ENCODE measurements at places on chromosomes 12 and 14.

- no peak for DNase-seq
These were observed 166.7 kb downstream of the SLC38A4 start for GRCh38 chr12:46659032-46659650.

DNA sequence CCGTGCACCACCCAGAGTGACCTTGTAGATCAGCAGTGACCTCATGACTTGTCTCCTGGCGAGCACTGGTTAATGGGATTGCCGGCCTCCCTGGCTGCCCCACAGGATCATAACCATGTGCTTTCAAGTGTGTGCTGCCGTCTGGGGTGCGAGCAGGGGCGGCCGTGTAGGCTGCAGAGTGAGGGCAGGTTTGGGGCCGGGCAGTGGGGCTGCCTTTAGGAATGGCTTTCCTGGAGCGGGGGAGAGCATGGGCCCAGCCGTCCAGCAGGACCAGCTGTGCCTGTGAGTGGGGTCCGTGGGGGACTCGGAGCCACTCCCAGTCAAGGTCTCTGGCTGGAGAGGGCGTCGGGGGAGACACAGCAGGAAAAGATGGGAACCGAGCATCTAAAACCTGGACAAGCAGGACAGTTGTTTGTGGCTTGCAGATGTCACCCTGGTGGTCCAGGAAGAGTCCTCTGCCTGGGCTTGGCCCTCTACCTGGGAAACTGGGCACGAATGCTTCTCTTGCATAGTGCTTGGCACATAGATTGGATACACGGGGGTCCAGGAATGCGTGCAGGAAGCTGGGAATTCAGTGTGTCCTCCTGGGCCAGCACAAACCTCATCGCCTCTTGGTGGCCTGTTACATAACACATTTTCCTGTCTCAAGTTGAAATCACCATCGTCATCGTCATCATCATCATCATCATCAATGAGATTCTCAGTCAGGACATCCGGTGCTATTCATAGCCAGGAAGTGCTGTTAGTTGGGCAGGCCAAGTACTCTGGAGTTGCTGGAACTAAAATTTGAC lies 96.0 kb downstream of the ADGRD1 start:
- DNase-seq, result no peak

- peak; percentile 52 for DNase-seq
These were observed at the start of gene BMAL2 for GRCh38 chr12:27332714-27333402. Gene BMAL2 (plus strand): TSS chr12:27332836. CDS start chr12:27333073, 237 bp downstream.

DNA sequence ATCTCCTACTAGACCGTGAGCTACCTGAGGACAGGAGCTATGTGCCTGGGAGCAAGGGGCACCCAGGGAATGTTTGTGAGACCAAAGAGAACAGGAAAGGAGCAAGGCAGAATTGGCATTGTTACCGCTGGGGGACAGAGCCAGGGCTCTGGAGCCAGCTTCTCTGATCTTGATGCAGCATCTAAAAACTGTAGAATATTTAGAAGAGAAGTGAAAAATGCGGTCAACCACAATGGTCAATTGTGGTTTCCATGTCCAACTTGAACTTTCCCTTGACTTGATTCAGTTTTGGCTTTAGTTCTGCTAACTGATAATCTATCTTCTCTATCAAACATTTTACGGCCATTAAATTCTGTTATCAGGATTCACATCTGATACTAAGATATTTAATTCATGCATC lies 201.2 kb downstream of the ANO4 start:
- DNase-seq, result no peak

DNA sequence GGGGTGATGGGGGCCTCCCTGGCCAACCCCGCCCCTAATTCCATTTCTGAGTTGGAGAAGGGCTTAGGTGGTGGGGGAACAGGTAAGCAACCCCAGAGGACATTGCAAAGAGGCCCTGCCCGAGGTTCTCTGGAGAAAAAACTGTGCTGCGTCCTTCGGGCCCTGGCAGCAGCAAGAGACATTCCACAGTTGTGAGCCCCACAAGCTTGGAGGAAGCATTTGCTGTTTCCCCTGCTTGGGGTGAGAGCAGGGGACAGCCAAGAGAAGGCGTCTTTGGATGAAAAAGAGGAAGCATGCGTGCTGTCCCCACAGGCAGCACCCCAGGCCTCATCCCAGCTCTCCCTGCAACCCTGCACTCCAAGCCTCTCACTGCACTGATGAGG lies 1.3 kb downstream of the BDKRB2 start:
- no peak for DNase-seq

DNA sequence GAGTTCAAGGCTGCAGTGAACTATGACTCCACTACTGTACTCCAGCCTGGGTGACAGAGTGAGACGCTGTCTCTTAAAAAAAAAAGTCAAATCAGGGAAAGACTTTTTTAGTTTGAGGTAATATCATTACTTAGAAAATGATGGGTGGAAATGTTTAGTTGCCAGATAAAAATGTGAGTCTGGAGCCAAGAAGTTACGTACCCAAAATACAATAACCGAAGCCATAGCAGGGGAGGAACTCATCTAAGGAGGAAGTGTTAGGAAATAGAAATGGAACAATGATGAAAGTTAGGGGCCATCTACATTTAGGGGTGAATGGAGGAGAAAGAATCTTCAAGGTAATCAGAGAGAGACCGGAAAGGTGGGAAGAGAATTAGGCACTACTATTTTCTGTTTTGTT lies 98.8 kb downstream of the DACT1 start:
- DNase-seq, result no peak
